ENCODE measurements at places on chromosomes 13 and 19.

DNA sequence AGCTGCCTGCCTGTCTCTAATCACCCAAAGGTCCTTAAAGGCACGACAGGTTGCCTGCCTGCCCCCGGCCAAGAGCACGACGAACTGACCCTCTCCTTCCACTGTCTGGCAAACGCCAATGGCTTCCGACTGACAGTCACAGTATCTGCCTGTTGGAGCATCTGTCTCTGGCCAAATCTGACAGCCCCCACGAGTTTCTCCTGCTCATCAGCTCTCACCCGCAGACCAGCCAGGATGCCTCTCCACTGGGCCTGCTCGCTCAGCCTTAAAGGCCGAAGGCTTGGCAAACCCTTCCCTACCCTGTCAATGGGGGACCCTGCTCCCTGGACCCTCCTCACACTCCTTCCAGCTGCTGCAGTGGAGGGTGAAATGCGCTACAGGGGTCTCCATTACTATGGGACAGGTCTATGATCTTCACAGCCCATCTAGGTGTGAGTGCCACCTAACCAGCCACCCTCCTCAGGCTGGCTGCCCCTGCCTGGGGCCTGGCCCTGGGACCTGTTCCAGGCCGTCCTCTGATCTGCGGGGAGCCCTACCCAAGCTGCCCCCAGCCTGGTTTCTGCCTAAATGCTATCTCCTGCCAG, 932 bp downstream of the FAM83E start:
- no peak for DNase-seq

DNA sequence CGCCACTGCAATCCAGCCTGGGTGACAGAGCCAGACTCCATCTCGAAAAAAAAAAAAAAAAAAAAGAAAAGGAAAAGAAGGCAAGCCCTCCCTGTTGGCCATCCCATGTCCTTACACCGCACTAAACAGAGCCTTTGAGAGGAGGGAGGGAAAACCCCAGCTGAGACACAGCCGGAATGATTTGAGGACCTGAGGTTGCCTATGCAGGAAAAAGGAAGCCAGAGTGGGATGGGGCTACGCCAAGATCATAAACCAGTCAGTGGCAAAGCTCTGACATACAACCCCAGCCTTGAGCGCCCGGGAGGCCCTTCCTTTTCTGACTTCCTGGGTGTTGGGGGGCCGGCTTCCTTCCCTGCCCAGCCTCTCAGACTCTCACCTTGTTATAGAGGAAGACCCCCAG, 12.5 kb upstream of the CHERP start:
- no peak for DNase-seq

DNA sequence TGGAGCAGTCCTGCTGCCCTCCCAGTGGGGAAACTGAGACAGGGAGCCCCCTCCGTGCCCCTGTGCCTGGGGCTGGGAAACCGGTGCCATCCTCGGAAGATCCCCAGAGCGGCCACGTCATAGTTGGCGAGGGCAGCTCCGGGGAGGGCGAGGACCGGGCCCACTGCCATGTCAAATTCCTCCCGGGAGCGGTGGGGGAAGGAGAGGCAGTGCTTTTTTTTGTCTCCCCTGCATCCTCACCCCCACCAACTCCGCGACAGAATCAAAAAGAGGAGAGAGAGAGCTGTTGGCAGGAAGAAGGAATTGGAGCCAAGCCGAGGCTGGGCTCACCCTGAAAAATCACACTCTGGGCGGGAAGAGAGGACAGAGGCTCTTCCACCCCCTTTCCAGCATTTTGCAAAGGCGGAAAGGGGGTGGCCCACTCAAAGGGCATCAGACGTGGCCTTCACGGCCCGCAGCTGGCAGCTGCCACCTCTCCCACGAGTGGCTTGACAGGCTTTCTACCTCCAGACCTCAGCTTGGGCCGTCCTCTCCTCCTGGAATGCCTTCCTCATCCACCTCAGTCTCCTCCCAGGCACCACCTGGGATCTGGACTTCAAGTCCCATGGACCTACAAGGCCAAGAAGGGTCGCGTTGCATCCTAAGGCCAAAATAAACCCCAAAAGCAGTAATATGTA, 19.6 kb upstream of the NFIC start:
- peak; percentile 97 for DNase-seq

DNA sequence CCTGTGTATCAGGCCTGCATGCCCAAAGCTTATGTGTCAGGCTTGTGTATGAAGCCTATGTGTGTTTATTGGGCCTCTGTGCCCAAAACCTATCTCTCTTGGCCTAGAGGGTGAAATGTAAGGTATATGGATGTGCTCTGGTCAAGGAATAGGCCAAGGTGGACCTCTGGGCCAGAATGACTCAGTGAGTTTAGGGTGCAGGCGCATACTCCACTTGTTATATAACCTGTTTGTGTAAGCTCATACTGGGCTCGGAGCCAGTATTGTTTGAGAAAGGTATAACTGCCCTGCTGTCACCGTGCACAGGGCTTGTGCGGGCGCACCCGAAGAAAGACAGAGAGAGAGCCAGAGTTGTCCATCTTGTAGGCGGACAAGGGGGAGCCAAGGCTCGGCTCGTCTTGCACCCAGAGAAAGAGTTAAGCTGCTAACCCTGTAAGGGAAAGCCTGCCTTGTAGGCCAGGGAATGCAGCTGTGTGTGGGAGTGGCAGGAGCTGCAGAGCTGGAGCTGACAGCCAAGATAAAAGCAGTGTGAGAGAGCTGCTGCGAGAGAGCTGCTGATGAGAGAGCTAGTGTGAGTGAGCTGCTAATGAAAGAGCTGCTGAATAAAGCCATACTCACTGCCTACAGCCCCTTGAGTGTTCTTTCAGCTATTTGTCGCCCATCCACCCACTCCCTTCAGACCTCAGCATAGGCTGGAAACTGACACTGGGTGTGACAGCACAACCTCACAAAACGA, 43.4 kb upstream of the N4BP2L1 start:
- DNase-seq: no peak

DNA sequence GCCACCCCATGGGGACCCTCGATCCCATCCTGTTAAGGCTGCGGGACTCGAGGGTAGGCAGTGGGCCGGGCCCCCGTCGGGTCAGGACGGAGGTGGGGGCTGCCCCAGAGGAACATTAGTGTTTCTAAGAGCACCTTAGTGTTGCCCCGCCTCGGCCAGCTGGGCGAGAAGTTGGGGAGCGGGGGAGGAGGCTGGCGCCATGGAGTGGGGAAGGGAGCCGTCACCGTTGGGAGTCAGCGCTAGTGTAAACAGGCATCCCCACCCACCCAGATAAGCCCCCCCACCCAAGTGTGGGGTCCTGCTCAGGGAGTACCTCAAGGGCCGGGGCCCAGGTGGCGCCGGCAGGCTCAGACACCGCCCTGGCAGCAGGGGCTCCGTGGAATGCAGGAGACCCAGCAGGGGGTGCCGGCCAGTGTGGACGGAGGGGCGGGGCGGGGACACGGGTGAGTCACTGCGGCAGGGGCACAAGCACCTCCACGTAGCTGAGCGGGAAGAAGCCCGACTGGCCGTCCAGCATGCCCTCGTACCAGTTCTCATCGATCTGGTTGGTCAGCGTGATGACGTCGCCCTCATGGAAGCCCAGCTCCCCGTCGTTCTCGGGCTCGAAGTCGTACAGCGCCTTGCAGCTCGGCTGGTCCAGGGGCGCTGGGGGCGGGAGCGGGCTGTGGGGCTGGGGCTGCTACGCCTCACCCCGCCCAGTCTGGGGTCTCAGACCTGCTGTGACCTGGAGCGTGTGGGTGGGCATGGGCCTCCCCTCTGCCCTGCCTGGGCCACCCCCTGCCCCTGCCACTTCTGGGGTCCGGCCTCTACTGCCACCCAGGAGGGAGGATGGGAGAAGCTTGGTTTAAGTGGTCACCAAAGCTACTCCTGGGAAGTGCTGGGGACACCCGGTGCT, 18.0 kb downstream of the MPND start:
- no peak for DNase-seq

DNA sequence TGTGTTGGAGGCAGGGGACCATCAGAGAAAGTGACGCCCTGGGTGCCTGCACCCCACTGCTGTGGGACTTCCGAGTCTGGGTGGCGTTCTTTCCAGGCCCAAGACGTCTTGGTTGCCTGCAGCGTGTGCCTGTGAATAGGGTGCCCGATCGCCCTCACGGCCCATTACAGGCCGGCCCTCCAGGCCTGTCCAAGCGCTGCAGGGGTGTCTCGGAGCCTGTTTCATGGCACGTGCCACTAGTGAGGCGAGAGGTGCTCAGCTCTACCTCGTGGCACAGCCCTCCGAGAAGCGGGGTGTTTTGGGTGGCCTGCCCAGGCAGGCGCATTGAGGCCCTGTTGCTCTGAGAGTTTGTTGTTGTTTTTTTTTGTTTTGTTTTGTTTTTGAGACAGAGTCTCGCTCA, 30.1 kb downstream of the DOT1L start:
- no peak for DNase-seq

DNA sequence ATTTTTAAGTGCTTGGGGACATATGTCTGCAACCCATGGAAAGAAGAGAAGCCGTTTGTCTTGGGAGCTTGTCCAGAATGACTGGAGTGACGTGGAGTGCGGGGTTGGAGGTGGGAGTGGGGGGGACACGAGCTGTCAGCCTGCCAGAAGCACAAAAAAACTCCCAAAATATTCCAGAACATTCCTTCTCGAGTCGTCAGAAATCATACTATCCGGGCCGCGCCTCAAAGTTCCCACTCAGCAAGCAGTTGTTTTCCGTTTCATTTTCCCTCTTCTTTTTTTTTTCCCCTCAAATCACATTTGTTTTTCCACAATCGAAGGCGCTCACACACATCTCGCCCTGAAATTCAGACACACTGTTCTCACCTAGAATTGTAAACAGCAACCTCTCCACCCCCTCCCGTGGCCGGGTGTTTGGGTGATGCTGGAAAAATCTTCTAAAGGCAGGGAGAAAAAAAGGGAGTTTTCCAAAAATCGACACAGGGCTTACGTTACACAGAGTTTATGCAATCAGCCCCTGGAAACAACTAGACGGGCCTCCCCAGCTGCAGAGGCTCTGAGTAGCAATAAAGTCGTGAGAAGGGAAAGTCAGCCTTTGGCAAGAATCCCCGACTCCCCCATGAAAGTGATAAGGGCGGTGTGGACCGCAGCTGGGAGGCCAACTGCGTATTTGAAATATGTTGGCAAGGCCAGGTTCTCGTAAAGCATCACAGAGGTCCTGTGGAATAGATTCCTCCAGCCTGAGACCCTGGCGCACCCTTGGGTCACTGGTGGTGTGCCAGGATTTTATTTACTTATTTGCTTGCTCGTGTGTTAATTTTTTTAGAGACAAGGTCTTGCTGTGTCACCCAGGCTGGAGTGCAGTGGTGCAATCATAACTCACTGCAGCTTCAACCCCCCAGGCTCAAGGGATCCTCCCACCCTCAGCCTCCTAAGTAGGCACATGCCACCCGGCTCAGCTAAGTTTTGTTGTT, 31.2 kb upstream of the KLF2 start:
- no peak for DNase-seq

DNA sequence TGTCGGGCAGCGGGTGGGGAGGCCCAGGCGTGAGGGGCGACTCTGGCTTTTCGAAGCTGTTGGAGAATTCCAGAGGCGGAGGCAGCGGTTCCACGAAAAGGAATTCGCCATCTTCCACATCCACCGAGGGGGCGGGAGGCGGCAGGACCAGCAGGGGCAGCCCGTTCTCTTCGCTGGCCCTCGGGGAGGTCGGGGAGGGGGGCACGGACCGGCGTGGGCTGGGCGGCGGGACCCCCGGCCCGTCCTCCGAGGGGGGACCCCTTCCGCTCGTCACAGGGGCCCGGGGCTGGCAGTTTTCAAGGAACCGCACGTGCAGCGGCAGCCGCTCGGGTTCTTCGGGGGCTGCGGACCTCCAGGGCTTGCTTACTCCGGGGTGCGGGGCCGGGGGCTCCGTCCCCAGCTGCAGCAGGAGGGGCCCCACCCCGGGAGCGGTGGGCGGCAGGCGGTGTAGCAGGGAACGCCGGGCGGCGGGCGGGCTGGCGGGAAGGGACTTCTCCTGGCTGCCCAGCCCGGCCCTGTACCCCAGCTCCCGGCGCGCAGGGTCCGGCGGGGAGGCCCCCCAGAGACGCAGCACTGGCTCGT, 18.0 kb downstream of the C19orf81 start:
- no peak for DNase-seq

- no peak for DNase-seq
Observed at GRCh38 chr19:10262771-10263170, 8.1 kb upstream of the ICAM1 start.

GRCh38 chr19:50167314-50167721, 4.2 kb upstream of the IZUMO2 start:
- DNase-seq: peak; percentile 12

GRCh38 chr13:36154567-36155291, 23.5 kb upstream of the DCLK1 start:
- DNase-seq: no peak

- no peak for DNase-seq
Observed at GRCh38 chr13:95677564-95678266, 776 bp downstream of the DNAJC3 start.

GRCh38 chr19:31261019-31261602, 88.1 kb downstream of the TSHZ3 start:
- no peak for DNase-seq

DNA sequence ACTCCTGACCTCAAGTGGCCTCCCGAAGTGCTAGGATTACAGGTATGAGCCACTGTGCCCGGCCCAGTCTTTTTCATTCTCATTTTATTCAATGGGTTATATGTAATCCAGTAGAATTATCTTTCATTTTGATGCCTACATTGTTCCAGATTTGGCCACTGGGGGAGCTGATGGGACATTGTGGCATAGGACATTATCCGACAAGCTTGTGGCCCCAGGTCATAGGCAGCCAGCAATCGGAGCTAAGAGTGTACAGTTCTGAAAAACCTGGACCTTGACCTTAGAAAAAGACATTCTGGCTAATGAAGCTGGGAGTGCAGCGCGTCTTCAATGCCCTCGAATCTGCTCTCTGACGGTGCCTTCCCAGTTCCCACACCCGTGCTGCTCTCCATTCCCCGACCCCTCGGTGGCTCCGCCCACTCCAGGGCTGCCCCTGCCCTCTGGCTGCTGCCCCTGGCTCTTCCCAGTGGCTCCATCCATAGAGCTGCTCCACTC, 108.7 kb downstream of the TEX29 start:
- DNase-seq: no peak

GRCh38 chr19:33517922-33518321, 3.7 kb downstream of the PEPD start:
- DNase-seq: no peak

DNA sequence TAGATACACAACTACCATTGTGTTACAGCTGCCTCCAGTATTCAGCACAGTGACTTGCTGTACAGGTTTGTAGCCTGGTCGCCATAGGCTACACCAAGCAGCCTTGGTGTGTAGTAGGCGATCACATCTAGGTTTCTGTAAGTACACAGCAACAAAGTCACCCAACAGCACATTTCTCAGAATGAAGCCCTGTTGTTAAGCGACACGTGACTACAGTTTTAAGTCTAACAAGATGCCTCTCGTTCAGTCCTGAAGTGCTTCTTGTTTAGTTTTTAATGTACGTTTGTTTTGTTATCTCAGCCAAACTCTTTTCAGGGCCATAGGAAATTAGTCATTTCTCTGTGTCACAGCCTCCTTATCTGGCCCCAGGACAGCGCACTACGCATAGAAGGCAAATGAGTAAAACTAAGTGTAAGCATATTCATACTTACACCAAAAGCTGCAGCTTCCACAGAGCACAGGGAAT, 50.0 kb upstream of the GPR183 start:
- no peak for DNase-seq

All from NCI-H446 treated with DMSO at 0.1 percent for 48 hours (cell line).